GM23248 (cell line): ENCODE measurements at places on chromosomes 5 and 9.
A peak's percentile ranks its signal among the peaks of the same experiment; 100 is the strongest.

DNA sequence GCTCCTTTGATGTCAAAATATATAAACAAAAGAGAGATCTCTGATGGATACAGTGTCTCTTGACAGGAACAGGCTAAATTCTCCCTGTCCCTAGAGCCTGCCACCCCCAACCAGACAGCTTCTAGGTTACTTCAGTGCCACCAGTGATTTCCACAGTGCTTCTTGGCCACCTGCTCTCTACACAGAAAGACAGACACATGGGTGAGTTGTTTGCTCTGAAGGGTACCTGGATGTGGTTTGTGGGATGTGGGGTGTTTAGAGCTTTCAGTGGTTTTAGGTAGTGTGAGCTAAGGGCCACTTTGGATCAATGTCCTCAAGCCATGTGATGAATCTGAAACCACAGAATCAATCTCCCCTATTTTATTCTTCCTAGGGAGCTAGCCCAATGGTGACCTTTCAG is 125.4 kb downstream of the ANKRD18B start:
- no peak for DNase-seq

- no peak for DNase-seq
These were observed 73.7 kb upstream of the ERCC6L2 start for GRCh38 chr9:95801797-95802196.

- peak; percentile 98 for DNase-seq
These were observed 36.3 kb upstream of the BASP1 start for GRCh38 chr5:17180864-17181723.

- DNase-seq = peak; percentile 97
These were observed 1.5 kb downstream of the ASS1 start for GRCh38 chr9:130446101-130446861.

DNA sequence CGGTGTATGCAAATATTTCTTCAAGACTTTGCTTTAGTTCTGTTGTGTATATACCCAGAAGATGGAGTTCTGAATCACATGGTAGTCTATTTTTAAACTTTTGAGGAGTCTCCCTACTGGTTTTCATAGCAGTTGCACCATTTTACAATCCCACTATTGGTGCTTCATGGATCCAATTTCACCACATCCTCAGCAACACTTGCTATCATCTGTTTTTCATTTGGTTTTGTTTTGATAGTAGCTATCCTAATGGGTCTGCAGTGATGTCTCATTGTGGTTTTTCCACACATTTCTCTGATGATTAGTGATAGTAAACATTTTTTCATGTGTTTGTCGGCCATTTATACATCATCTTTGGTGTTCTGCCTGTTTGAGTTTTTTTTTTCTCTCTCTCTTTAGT is 1339.3 kb downstream of the EFNA5 start:
- peak; percentile 69 for DNase-seq

DNA sequence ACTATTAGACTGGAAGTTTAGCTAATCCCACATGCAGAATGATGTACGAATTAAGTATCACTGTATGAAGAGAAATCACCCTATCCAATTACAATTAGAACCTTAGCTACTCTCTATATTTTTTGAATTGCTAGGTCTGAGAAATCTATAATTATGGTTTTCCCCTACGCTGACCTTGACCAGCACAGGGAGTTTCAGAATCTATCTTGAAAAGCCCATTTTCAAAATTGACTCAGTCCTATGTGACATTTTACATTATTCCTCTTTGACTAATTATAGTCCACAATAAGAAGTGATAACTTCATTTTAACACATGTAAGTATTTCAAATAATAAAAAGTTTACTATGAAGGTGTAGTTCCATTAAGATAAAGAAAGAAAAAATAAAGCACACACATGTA is 21.5 kb downstream of the NUDT12 start:
- no peak for DNase-seq

DNA sequence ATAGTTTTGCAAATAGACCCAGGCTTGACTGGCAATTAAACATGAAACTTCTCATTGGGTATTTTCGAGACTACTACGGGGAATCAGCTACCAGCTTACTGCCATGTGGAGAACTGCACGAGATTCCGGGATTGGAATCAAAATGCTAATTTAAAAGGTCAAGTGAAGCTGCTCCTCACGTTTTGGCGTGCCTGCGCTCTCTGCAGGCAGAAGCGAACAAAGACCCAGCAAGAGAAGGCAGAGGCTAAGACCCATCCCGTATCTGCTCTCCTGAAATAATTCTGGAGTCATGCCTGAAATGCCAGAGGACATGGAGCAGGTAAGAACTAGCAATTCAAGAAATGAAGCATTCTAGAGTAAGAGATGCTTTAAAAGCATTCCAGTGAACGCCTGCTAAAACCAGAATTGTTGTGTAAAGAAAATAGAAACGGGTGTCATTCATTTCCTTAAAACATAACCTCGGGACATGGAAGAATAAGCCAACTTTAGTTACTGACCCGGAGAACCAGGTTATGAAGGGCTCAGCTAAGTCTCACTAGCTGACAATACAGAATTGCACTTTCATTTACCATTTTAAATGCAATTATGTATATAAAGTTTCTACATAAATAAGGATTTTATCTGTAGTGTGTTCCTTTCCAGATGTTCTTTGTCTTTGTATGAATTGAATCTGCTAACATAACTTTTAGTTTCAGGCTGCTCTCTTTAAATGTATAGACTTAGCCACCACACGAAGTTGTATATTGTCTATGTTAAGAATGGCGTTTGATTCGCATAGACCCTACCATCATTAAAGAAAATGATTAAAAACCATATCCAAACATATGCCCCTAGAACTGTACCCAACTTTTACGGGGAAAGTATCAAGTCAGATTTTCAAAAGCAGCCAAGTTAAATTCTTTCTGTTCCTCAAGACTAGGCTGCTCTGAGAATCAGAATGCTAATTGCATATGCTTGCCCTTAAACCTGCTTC is 2.0 kb upstream of the MAT2B start:
- peak; percentile 88 for DNase-seq

DNA sequence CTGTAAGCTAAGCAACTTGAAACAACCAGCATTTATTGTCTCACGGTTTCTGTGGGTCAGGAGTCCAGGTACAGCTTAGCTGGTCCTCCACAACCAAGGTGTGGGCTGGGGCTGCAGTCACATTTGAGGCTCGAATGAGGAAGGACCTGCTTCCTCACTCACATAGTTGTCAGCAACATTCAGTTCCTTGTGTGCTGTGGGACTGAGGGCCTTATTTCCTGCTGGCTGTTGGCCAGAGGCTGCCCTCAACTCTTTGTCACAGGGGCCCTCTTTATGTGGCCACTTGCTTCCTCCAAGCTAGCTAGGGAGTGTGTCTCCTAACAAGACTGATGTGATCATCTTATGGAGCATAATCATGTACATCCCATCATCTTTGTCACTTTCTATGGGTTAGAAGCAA is 29.2 kb upstream of the SEMA4D start:
- DNase-seq = no peak

- no peak for DNase-seq
These were observed 7.2 kb downstream of the ALDH7A1 start for GRCh38 chr5:126587551-126588390.

GRCh38 chr9:96523374-96523773 is 73.4 kb downstream of the HABP4 start:
- DNase-seq = no peak

- DNase-seq = no peak
These were observed 118.5 kb downstream of the DAB2IP start for GRCh38 chr9:121769939-121770338.

- DNase-seq = no peak
These were observed 154.1 kb upstream of the TUT7 start for GRCh38 chr9:86508208-86508903.

DNA sequence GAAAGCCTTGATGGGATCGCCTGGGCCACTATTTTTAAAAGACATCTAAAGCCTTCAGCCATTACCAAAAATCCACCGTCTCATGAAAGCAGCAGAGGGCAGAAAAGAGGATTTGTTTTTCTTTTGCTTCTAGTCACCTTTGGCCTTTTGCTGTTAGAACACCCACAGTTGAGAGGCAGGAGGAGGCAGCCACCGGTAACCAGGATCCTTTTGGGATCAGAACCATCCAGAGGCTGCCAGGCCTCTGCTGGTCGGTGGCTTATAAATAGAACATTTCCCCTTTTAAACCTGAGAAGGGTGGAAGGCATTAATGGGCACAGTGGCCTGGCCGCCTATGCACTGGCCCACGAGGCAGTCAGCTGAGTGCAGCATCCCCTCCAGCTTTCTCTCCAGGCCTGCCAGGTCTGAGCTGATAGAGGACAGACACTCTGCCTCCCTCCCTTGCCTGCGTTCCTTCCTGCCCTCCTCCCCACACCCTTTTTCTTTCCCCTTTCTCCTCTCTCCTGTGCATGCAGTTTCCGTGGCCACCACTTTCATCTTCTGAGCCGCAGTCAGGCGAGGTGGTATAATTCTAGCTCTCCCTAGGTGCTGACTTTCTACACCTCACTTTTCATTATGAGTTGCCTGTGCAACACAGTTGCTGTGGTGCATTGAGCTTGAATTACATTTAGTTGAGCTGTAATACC is 253.4 kb downstream of the ARHGAP26 start:
- DNase-seq = peak; percentile 63

- DNase-seq = no peak
These were observed 11.1 kb upstream of the WNK2 start for GRCh38 chr9:93172666-93173364.
